ENCODE measurements at places on chromosomes 7 and 10.

DNA sequence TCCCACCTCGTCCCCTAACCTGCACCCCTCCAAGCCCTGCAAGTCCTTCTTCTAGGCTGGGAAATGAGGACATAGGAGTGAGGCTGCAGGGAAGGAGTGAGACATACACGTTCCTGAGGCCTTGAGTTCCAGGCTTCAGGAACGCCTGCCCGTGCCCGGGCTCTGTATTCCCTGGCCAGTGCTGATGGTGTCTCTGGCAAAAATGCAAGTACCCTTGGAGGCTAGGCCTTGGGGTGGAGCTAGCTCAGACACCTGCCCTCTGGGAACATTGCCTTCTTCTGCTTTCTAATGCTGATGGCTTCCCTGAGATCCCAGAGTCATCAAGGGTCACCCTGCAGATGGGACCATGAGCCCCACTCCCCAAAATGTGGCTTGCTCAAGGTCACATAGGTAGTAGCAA is 76.0 kb downstream of the GRK5 start:
- DNase-seq = no peak

DNA sequence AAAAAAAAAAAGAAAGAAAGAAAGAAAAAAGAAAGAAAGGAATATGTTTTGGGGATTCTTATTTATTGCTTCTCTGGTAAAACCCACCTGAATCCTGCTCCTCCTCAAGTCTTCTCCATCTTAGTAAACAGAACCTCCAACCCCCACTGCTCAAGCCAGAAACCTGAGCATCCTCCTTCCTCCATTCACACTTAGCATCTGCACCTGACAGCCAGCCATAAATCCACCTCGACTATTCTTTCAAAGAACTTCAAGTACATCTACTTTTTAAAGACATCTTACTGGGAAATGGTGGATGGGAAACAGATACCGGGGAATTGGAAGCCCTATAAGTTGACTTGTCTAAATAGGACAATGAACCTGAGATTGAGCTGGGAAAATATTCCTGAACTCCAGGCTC is 519.9 kb upstream of the DPP6 start:
- DNase-seq = no peak

- no peak for DNase-seq
Measured at GRCh38 chr7:158919686-158920085, 63.3 kb downstream of the DYNC2I1 start.

DNA sequence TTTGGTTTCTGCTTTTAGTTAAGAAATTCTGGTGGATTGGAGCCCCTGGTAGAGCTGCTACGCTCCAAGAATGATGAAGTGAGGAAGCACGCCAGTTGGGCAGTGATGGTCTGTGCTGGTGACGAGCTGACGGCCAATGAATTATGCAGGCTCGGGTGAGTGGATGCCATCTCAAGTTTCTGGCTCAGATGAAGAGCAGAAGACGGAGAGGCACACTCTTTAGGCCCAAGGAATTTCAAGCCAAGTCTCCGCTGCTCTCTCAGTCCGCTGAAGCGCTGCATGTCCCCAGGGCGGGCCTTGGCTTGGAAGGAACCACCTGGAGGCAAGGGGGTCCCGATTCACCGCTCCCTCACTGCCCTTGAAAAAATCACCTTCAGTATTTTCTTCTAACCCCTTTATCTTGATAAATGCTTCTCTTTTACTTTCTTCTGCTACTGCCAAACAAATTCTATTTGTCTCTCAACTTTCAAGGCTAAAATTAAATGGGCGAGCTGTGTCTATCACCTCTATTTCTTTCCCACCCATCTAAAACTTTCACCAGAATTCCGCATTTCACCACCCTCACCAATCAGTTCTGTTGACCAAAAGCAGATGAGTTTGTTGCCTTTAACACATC is 74.2 kb downstream of the ARMC3 start:
- DNase-seq = no peak

- DNase-seq = peak; percentile 24
Measured at GRCh38 chr7:116687801-116688201, 15.8 kb downstream of the MET start.

DNA sequence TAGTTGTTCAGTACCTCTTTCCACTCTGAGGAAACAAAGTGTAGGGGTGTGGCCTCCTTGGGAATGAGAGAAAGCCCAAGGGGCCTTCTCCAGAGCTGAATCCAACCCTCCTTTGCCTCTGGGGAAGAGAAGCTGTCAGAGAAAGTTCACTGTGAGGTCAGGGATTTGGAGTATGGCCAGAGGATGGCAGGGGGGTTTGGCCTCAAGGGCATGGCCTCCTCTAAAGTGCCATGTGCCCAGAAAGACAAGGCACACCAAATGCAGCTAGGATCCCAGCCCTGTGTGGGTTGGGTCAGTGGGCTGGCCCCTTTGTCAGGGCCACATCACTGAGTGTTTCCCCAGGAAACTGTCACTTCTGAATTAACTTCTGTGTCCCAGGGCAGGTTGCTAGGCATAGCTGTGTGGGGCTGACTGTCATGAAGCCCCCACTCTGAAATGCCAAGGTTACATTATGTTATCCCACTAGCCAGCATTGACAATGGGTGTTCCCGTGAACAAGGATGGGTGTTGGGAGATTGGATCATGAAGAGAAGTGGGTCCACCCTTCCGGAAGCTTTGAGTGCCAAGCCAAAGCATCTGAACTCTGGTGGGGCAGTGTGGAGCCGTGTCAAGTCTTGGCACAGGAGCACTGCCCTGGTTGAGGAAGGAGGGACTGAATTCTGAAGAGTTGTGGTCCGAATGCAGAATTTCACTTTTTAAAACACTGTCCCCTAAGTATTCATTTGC is 123.3 kb downstream of the ZMIZ1 start:
- no peak for DNase-seq

GRCh38 chr7:153930696-153931095 is 121.5 kb upstream of the DPP6 start:
- no peak for DNase-seq

DNA sequence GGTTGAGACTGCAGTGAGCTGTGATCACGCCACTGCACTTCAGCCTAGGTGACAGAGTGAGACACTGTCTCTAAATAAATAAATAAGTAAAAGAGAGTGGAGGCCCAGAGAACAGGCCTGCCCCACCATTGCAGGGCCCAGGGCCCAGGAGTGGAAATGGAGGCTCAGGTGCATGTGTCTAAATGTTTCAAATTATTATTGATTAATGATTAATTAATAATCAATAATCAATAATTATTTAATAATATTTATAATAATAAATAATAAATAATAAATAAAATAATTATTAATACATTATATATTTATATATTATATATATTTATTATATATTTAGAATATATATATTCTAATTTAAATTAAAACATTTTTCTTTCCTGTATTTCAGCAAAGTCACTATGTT is 53.7 kb upstream of the ZRANB1 start:
- DNase-seq = no peak

DNA sequence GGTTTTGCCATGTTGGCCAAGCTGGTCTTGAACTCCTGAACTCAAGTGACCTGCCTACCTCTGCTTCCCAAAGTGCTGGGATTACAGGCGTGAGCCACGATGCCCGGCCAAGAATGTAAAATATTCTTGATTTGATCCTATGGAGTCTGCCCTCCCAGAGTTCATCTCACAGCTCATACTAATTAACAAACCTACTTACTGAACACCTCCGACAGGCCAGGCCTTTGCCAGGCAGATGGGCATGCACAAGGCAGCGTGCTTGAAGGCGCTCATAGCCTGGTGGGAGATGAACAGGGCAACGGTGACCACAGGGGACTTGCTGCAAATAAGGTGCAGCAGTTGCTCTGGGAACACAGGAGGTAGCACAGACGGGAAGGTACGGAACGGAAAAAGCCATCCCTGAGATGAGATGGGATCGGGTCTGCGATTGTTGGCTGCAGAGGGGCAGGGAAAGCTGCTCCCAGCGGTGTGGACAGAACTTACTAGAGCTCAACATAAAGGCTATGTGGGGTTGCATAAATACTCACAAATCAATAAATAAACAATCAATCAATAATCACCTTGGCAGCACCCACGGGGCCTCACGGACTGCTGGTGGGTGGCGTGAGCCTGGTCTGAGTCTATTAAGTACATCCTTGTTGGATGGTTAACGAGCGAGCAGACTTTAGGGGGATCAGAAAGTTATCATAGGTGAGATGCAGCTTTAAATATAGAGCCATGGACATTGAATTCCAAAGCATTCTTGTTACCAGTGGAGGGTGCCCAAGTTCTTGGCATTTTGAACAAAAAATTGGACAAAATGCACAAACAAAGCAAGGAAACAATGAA is 4.7 kb downstream of the ACBD7 start:
- DNase-seq = no peak

DNA sequence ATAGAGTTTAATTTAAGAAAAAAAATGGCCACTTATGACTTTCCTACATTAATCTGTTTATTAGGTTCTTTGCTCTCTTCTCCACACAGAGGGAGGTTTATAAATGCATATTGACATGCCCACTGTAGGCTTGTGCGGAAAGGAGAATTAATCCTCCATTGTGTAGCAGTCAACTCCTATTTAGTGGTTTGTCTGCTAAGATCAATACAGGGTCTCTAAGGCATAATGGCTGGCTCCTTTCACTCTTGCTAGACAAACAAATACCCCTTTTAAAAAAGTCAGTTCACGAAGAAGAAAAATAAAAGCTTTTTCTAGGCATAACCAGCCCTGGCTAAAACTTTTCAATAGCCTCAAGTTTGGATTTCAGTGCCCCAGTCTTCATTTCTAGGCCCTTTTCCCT is 141.6 kb downstream of the TSPAN12 start:
- DNase-seq = no peak

- DNase-seq = no peak
Measured at GRCh38 chr10:13617116-13617515, 30.4 kb downstream of the PRPF18 start.

- DNase-seq = no peak
Measured at GRCh38 chr7:104640506-104640905, 312.1 kb downstream of the LHFPL3 start.

DNA sequence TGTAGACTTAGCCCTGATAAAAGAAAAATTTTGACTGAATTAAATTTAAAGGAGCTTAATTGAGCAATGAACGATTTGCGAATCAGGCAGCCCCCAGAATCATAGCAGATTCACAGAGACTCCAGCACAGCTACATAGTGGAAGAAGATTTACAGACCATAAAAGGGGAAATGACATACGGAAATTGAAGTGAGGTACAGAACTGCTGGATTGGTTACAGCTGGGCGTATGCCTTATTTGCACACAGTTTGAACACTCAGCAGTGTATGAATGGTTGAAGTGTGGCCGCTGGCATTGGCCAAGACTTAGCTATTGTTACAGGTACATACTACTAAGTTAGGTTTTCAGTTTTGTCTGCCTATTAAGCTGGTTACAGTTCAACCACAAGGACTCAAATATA is 433.5 kb upstream of the CELF2 start:
- DNase-seq = no peak

DNA sequence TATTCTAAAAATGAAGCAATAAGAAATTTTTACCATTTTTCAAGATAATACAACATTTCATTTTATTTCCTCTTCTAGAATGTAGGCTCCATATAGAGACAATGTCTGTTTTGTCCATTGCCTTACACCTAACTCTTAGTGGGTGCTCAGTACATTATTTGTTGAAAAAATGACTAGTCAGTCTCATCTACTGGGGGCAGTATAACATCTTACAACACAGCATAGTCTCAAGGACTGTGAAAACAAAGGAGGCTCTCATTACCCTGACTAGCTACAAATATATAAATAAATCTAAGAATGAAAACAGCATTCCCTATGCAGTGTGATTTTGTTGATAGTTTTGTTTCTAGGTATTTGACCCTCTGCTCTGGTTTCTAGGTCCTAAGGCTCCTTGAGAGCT is 11.6 kb downstream of the CRPPA start:
- DNase-seq = no peak

GRCh38 chr10:126854726-126855495 is 50.3 kb upstream of the DOCK1 start:
- DNase-seq = no peak

- DNase-seq = no peak
Measured at GRCh38 chr7:150890853-150891584, 38.7 kb downstream of the AOC1 start.

DNA sequence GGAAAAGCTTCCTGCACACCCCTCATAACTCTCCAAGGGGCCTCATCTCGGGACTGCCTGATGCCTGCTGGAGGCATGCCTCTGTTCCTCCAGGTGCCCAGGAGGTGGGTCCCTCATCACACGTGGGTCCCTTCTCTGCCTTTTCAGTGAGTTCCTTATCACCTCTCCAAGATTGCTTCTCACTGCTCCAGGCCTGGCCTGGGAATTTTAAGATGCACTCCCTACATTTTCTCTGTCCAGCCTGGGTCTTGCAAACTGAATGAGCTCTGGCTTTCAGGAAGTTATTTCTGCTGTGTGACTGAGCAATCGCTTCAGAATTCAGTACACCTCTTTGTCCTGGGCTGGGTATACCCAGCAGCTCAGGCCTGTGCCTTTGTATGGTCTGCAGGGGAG is 43.8 kb downstream of the LRRC18 start:
- no peak for DNase-seq

DNA sequence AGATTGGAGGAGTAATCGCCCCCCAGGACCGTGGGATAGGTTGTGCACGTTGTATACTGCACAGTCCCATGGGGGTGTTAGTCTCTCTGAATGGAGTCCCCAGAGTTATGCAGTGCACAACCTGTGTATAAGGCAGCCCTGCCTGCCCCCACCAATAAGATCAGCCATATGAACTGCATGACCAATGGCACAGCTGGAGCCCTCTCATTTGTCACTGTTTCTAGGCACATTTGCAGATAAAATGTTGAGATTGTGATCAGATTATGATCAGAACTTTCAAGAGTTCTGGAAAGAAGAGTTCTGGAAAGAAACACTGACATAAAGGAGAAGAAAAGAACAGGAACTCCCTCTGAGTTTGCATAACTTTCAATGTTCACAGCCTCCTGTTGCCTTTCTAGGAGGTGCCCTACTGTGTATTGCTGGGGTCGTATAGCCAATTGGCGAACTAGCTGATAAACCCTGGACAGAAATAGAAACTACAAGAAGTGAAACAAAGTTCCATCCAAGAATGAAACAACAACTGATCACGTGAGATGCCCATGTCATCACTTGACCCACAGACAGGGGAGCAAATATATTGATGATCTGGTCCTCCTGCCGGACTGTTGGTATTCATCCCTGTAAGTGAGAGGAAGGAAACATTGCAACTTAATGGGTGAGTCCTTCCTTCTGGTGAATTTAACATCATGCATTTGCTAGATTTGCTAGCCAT is 49.6 kb upstream of the TOMM7 start:
- no peak for DNase-seq

GRCh38 chr10:89327803-89328441 is at the start of gene IFIT3:
Gene IFIT3 (plus strand): TSS chr10:89327997. CDS start chr10:89328074, 77 bp downstream.
- peak; percentile 91 for DNase-seq

GRCh38 chr7:30556840-30557239 is 37.8 kb upstream of the GARS1 start:
- no peak for DNase-seq

DNA sequence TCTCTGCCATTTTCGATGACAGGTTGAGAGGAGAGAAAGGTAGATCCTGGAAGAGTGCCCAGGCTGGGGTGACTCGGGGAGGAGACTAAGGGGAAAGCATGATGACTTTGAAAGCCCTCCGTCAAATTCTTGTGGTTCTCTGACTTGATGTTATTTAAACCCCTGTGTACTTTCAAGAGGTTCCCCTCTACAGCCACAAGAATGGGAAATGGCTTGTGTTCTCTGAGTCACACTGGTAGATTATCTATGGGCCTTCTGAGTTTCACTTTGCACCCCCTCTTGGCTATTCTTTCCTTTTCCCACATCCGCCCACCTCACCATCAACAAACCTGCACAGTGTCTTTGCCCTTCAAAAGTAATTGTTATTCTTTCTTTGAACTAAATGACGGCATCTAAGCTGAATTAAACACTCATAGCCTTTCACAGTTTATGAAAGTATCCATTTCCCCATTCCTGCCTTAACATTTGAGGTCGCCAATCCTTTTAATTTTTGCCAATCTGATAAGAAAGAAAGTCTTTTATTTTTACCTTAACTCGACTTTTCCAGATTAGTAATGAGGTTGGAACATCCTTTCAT is 24.1 kb downstream of the PRF1 start:
- DNase-seq = peak; percentile 45

Data from AG04450 (cell line).